ENCODE measurements at places on chromosomes 3 and 15.

- no peak for DNase-seq
Observed at GRCh38 chr15:87631093-87631492, 625.4 kb downstream of the NTRK3 start.

DNA sequence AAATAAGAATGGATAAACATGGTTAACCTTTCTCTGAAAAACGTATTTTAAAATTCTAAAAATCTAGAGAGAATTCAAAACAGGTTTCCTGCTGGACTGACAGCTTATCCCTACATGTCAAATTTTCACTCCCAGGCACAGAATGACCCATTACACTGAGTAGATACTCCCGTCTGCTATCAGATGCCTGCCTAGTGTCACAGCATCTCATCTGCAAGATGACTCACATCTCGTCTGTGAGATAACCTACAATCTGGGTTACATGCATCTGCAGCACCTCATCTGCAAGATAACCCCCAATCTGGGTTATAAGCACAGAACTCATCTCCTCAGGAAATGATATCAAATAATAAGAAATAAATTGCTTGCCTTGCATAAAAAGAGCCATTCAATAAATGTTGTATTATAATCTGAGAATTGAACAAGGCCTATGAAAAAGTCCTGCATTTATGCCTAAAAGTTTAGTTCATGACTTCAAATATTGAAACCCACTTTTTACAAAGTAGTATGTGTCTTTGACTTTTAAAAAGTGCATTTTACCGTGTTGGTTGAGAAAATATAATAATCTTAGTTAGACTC is 188.3 kb upstream of the THBS1 start:
- no peak for DNase-seq

DNA sequence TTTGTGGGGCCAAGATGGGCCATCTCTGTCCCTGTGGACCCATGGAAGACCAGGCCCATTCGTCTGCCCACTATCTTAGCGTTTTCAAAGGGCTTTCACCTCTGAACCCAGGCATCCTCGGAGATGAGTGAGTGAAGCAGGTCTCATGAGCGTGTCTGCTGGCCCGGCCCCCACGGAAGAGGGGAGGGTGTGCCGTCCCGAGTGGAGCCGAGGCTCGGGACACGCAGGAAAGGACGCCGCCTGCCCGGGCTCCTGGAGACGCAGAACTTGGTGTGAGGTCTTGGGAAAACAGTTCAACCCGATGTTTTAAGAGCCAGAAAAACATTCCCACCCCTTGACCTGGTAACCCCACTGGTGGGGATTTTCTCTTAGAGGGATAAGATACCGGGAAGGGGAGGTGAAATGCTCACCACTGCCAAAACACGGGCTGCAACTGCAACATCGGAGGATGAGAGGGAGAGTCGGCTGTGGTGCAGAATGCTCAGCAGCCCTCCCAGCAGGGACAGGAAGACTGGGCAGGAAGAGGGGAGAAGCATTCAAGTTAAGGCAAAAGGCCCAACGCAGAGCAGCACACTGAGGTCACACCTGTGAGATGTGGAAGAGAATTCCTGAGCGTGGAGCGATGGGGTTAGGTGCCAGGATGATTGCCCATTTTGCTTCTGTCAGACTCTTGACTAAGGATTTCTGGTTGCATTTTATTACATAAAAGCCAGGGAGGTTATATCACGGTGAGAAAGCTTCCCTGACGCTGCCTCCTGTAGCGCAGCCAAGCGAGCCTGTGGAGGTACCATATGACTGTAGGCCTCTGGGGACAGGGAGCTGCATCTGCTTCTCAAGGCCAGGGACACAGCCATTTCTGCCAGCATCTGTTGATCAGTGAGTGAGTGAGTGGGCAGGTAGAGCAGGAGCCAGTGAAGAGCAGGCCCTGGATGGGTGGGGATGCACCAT is 14.1 kb upstream of the STAB1 start:
- DNase-seq = no peak

- no peak for DNase-seq
Observed at GRCh38 chr3:72814308-72814707, 33.9 kb downstream of the SHQ1 start.

GRCh38 chr3:180409170-180409569 is 192.8 kb upstream of the TTC14 start:
- no peak for DNase-seq

GRCh38 chr3:10205451-10206165 is 40.9 kb downstream of the IRAK2 start:
- DNase-seq = no peak

DNA sequence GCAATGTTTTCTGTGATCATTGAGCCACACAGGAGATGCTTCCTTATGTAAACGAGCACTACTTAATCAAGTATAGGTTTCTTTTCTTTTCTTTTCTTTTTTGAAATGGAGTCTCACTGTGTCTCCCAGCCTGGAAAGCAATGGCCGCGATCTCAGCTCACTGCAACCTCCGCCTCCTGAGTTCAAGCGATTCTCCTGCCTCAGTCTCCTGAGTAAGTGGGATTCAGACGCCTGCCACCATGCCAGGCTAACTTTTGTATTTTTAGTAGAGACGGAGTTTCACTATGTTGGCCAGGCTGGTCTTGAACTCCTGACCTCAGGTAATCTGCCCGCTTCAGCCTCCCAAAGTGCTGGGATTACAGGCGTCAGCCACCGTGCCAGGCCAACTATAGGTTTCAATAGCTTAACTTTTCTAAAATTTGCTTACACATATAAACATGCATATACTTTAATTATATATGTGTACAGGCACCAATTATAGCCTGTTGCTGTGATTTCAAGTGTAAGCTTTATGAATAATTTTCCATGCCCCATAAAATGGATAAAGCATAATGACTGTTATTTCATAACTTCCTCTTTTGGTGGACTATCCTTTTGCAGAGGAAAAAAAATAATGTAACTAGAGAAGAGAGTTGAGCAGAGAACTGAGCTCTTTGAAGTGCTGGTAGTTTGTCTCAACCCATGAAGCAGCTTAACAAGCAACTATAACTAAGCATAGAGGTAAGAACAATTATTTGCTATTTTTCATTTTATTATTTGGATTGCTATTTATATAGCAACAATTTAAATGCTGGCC is 24.8 kb upstream of the MBNL1 start:
- DNase-seq = no peak

GRCh38 chr3:129950318-129951046 is 24.0 kb upstream of the TRH start:
- DNase-seq = no peak

DNA sequence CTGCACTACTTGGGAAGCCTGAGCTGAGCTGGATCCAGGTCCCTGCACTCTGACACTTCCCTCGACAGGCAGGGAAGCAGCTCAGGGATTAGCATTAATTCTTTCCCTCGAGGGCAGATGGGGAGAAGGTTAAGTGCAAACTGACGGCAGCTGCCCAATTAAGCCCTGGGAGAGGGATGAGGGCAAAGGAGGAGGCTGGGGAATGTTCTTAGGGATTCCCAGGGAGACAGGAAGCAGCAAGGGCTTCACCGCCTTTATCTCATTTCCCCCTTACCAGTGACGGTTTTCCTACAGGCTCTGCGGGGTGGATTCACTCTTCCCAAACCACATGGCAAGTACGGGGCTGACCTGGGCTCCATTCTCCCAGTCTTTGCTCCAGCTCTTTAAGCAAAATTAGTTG is 519.0 kb upstream of the PROK2 start:
- DNase-seq = no peak

DNA sequence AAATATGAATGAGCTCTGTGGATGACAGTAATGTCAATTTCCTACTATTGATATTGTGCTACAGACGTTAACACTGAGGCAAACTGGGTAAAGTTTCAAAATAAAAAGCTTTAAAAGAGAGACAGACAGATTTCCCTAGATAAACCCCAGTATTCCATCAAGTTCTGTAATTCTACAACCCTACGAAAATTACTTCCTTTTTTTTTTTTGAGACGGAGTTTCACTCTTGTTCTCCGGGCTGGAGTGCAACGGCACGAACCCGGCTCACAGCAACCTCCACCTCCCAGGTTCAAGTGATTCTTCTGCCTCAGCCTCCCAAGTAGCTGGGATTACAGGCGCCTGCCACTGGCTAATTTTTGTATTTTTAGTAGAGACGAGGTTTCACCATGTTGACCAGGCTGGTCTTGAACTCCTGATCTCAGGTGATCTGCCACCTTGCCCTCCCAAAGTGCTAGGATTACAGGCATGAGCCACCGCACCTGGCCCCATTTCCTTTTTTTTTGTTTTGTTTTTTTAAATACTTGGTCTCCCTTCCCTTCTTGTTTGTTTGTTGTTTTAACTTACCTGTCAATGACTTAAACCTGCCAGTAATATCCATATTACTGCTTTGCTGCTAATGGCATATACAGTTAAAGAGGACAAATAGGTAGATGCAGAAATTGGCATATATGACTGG is 57.2 kb downstream of the CBLB start:
- DNase-seq = no peak

DNA sequence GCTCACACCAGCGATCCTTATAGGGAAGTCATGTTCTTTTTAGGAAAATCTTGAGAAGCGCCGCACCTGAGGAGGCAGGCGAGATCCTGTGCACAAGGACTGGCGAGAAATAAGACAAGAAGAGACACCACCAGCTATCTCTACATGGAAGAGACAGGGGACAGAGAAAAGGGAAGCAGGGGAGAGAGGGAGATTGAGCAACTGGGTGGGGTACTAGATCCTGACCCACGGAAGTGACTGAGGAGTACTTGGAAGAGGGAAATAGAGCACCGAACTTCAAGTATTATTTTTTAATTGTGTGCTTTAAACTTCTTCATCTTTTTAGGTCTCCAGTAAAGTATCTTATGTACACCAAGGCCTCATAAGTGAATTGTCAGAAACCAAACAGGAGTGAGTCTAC is 742.0 kb upstream of the LMCD1 start:
- DNase-seq = no peak

- DNase-seq = no peak
Observed at GRCh38 chr3:180306155-180306554, 269.4 kb upstream of the PEX5L start.

DNA sequence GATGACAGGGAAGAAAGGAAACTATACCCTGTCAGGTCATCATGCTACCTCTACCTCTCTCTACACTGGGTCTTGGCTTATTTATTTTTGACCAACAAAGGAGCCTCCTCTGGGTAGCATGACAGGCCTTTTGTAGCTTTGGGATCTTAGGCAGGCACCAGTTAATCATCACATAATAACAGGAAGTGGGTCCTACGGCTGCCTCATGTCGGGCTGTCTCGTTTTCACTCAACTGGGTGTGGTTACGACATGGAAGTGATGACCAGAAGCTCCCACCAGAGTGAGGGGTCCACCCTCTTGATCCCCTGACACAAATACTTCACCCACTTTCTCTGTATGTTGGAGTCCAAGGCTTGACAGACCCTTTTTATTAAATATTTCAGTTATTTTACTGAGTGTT is 105.3 kb downstream of the CD47 start:
- DNase-seq = no peak

GRCh38 chr3:130933801-130934345 is 40.0 kb downstream of the ATP2C1 start:
- no peak for DNase-seq

- no peak for DNase-seq
Observed at GRCh38 chr3:13194285-13195209, 121.3 kb upstream of the IQSEC1 start.

- DNase-seq = no peak
Observed at GRCh38 chr3:14512281-14512941, 27.7 kb downstream of the GRIP2 start.

GRCh38 chr3:192161661-192162060 is 565.7 kb downstream of the FGF12 start:
- no peak for DNase-seq

DNA sequence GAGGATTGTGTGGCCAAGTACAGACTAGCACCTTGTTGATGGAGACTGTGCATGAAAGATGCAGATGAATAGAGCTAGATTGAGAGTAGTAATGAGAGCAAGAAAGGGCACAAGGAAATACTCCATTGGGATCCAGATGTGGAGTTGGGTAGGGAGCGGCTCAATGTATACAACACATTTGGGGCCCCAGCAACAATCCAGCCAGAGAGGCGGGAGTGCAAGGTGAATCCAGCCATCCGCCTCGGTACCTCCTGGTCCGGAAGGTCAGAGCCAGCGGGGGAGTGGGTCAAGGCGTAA is 9.0 kb downstream of the ISL2 start:
- no peak for DNase-seq

- DNase-seq = no peak
Observed at GRCh38 chr3:53211706-53212702, 43.8 kb downstream of the TKT start.

GRCh38 chr3:174955513-174956016 is 96.4 kb downstream of the NAALADL2 start:
- no peak for DNase-seq

DNA sequence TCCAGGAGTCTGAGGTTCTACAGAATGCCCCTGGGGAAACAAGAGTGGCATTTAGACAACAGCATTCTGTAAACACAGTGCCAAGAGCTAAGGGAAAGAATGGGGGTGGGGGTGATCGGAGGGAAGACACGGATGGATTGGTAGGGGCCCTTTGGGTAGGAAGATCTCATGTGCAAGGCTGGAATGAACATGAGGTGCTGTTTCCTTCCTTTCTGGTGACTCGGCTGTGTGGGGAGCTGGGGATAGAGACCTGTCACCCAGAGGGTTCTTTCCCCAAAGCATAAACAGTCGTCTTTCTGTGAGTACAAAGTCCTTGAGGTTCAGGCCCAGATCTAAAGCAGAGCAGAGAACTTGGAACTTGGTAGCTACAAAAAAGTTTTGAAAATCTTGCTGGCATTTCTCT is 11.7 kb downstream of the TPM1 start:
- no peak for DNase-seq

GRCh38 chr3:151011427-151011826 is 38.9 kb upstream of the CLRN1 start:
- DNase-seq = no peak

DNA sequence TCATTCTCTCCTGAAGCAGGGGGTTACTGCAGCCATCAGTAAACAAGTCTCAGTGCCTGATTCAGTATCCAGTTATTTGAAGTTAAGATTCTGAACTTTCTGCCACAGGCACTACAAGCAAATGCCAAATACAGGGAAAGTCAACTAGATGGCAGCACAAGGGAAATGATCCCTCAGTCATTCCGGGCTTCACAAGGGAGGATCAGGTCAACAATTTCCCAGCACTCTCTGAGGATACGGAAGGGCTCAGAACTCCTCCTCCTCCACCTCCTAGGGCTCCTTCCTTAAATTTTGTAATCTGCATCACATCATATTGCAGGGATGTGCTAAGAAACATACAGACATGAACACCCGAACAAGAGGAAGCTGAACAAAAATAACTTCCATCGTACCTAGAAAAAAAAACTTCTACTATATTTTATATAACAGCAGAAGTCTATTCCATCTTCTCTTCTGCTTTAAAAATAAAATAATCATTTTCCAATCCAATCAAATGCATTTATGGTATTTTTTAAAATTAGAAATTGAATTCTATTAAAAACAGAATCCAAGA is 187.1 kb downstream of the FMN1 start:
- DNase-seq = no peak

- no peak for DNase-seq
Observed at GRCh38 chr3:185733980-185734724, 90.7 kb downstream of the IGF2BP2 start.

Data from stimulated activated CD4-positive, alpha-beta T cell treated with anti-CD3 and anti-CD28 coated beads, Interleukin-1b, Interleukin-23, amount 100 ng/mL, for 1 hour (primary cell).